Suppressor macrophage treated with lipopolysaccharide for 1 hour (primary cell): ENCODE measurements at places on chromosomes 5 and 9.

- peak; percentile 21 for DNase-seq
Measured at GRCh38 chr5:139272471-139273321, 20.8 kb upstream of the MATR3 start.

DNA sequence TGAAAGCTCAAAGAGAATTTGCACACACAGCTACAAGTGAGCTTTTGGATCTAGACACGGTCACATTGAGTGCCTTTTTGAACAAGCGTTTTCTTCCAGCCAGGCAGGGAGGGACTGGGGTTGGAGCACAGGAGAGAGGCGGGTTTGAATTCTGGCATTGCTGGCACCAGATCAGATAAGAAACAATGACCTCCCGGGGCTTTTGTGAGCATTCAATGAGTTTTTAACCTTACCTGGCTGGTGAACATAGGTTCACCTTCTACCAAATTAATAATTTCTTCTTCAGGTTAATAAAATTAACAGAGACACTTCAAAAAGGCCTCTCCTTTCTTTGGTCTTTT is 312.9 kb upstream of the MSX2 start:
- no peak for DNase-seq

DNA sequence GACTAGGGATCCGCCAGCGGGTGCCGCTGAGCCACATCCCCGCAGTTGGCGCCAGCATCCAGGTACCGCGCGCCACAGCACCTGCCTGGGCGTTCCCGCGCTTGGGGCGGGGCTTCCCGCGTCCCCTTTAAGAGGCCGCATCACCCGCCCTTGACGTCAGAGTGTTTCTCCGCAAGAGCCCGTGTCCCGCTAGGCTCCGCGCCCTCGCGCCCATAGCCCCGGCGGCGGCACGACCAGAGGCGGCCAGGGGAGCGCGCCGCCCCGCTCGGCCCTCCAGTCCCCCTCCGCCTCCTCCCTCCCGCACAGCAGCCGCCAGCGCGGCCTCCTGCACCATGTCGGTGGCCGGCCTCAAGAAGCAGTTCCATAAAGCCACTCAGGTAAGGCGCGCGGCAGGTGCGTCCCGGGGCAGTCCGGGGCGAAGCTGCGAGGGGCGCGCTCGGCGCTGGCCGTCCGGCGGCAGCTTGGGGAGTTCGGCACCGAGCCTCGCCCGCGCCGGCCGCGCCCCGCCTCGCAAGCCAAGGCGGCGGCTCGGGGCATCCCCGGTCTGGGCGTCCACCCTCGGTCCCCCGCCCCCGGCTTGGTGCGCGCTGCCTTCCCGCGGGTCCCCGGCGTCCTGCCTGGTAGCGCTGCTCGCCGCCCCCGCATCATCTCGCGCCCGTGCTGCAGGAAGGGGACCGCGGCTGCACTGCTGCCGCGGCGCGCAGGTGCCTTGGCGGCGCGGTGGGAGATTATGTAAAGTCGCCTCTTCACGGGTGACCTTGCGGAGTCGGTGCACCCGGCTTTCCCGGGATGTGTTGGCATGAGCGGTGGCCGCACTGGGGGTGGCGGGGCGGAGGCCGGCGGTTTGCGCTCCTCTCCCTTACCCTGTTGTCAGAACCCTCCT is at the start of gene SH3GL2:
SH3GL2 (plus strand) TSS at position 156 of the 883 bp plus-strand sequence.
- DNase-seq: no peak

- no peak for DNase-seq
Measured at GRCh38 chr9:26604076-26604662, 288.4 kb downstream of the CAAP1 start.

- DNase-seq: no peak
Measured at GRCh38 chr5:138898742-138899141, 23.6 kb upstream of the LRRTM2 start.

GRCh38 chr5:62149879-62150278 is 156.1 kb upstream of the KIF2A start:
- no peak for DNase-seq

DNA sequence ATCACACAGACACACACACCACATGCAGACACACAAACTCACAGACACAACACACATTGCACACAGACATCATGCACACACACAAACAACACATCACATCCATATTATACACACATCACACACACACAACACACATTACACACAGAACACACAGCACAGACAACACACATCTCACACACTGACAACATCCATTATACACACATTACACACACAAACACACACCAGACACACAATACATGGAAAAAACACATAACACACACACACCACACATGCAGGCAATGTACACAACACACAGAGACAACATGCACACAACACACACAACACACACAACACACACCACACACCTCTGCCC is 4.8 kb upstream of the CCDC187 start:
- DNase-seq: no peak

DNA sequence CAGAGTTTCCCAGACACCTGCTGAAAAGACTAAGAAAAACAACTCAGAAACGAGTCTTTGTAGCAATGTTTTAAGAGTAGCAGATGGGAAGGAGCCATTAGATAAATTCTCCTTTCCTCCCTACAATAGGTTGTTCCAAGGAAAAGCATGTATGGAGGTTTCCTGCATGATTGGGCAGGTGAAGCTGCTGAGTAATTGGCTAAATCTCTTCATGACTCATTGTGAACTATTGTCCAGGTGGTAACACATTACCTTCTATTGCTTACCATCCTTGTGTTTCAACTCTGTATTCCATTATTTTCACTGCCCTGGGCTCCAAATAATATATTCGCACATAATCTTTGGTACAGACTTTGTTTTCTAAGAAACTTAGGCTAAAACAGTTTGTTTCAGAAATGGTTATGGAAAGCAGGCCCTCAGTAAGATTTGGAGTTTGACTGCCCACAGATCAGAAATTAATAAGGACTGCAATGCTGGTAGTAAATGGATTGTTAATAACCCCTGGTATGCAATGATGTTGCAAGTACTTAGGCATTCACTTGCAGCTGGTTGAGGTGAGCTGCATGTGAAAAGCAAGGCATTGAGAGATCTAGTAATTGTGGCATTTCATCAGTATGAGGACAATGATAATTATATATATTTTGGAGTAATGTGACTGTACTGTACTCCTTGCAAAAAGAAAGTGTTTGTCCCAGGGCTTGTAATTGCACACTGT is 281.4 kb upstream of the VLDLR start:
- DNase-seq: no peak

GRCh38 chr9:94855903-94856302 is 129.4 kb downstream of the AOPEP start:
- DNase-seq: no peak

- no peak for DNase-seq
Measured at GRCh38 chr5:129459777-129460671, at the start of gene ADAMTS19. ADAMTS19 (plus strand) TSS chr5:129460298; CDS start chr5:129460392, 94 bp downstream.

GRCh38 chr9:17648516-17648915 is 69.7 kb downstream of the SH3GL2 start:
- no peak for DNase-seq
